Stimulated activated CD8-positive, alpha-beta memory T cell treated with anti-CD3 and anti-CD28 coated beads, Interleukin-7, amount 100 ng/mL, for 4 hours (primary cell): ENCODE measurements at places on chromosomes 5 and 9.

DNA sequence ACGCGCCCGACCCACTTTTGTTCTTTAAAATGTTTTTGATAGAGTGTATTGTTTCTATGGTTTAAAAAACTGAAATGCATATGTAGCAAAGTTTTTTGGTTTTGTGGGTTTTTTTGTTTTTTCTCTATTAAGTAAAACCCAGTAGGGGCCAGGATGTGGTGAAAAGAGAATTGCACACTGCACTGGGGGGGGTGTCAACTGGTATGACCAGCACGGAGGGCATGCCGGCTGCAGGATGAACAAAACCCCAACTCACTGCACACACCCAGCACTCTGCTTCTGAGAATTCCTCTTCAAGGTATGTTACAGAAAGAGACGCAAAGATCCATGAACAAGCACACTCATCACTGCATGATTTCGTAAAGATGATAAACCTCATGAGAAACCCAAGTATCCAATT, 75.0 kb downstream of the STK10 start:
- peak; percentile 54 for DNase-seq

DNA sequence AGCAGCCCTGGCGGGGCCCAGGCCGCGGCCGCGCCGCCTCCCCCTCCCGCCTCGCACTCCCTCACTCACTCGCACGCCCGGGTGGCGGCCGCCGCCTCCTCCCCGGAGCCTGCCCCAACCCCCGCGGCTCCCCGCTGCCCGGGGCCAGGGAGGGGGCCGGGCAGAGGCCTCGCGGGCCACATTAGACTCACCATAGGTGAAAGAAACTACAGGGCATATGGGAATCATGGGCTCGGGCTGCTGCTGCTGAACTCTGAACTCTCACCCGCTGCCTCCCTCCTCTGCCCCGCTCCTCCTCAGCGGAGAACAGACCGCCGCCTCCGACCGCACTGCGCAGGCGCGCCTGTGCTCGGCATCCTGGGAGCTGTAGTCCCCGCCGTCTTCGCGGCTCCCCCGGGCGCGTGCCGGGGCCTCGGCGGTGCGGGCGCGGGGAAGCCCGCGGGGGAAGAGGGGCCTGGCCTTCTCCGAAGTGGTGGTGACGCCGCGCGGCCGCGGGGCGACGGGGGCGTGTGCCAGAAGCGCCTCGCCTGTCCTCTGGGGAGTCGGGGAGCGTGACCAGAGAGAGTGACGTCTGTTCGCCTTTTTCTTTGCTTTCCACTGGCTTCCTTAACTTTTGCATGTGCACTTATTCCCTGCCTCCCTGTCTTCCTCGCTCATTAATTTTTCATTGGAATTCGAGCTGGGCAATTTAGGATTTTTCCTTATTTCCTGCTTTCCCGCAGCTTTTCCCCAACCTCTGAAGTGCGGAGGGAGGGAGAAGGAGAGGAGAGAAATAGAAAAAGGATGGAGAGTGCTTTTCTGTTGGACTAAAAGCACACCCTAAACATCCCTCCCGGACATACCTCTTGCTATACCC, at the start of gene ZFR:
ZFR (minus strand) TSS at position 310 of the 856 bp plus-strand sequence; CDS start at position 228, 82 bp downstream.
- peak; percentile 95 for DNase-seq

DNA sequence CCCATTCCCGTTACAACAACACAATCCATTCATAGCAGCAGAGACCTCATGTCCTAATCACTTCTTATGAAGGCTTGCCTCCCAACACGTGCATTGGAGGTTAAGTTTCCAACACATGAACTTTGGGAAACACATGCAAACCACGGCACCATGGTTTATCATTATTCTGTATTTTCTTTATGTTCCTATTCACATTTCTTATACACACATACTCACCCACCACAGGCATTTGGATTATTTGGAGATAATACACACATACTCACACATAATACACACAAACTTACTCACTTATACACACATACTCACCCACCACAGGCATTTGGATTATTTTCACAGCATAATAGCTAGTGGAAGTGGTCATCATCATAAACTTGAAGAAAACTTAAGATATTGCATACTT, 75.6 kb downstream of the C7 start:
- DNase-seq = no peak

GRCh38 chr5:113195251-113195650, 218.7 kb downstream of the DCP2 start:
- no peak for DNase-seq

DNA sequence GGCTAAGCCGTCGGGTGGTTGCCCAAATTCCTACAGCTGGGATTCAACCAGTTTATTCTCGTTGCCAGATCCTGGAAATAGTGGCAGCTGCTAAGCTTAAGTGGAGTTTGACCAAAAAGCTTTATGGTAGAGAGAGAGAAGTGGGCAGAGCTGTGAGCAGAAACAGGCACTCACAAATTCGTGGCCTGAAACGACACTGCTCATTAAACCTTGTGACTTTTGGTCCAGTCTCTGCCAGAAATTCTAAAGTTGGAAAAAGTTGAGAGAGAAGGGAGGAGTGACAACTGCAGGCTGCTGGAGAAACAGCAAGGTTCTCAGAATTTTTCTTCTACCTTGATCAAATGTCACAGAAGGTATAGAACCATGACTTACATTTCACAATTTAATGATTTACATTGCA, 131.5 kb downstream of the MTX3 start:
- DNase-seq = no peak

DNA sequence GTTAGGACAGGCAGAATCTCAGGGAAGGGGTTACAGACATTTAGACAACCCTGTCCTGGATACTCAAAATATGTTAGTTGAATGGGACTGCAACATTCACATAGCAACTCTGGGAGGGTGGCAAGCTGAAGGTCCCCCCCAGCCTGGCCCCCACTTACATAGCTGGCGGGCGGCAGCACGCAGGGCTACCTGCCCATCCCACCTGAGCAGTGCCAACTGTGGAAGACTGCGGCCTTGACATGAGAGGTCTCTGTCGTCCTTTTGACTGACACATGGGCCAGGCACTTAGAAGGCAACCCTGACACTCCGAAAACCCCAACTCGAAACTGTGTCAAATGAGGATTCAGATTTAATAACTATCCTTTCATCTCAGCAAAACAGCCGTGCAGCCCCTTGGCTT, 16.5 kb downstream of the PAX5 start:
- no peak for DNase-seq

DNA sequence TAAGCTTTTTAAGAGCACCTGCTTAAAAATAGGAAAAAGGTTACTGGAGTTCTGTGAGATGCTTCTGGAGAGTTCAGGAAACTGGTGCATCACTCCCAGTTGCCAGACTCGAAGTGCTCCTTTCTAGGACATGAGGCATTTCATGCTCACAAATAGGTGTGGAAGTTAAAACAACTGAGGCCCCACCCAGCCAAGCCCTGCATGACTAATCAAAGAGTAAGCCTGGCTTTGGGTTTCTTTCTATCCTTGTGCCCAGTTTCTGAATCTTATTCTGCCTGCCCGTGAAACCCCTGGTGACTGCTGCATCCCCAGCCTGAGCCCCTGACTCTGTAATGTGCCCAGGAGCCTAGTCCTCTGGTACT, 7.7 kb downstream of the SPINK9 start:
- no peak for DNase-seq

DNA sequence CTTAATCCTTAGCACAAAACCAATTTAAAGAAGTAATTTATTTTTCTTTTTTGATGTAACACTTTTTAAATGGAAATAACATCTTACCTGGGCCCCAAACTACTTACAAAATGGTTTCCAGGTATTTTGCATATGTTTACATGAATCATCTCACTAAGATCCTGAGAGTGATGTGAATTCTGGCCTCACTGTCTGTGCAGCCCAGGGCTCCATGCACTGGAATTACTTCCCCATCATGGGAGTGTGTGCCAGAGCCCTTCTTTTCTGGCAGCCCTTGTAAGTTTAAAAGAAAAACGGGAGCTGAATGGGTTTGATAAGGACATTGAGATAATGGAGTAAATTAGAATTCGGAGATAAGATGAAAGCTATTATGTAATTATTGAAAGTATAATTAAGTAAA, 12.2 kb upstream of the F2R start:
- DNase-seq = no peak

GRCh38 chr9:125405938-125406809, 144.5 kb downstream of the GAPVD1 start:
- no peak for DNase-seq

DNA sequence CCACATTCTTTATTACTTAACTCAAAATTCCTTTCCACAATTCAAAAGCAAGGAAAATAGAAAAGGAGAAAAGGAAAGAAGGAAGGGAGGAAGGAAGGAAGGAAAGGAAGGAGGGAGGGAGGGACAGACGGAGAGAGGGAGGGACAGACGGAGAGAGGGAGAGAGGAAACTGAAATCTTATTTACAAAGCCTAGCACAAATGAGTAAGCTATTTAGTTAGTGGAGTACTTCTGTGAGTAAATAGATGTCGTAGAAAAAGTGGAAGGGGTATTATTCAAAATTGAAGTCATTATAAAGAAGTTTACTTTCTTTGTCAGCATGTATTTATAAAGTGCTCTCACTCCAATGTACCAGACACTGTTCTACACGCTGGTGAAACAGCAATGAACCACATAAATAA, 177.9 kb downstream of the CETN3 start:
- DNase-seq = no peak

DNA sequence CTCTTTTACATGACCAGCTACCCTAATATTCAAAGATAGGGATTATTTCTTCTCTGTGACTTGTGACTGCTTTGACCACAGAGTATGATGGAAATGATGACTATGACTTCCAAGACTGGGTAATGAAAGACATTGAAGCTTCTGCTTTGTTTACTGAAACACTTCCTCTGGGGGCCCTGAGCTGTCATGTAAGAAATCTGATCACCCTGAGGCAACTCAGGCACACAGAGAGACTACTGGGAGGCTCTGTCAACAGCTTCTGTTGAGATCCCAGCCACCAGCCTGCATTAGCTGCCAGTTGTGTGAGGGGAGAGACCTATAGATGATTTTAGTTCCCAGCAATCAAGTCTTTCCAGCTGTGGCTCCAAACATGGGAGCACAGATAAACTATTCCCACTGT, 76.5 kb downstream of the KCTD16 start:
- no peak for DNase-seq

GRCh38 chr9:87445646-87446045, 52.0 kb upstream of the DAPK1 start:
- DNase-seq = no peak

GRCh38 chr9:119349351-119349825, 19.8 kb downstream of the BRINP1 start:
- no peak for DNase-seq

GRCh38 chr5:97476852-97477534, 293.9 kb upstream of the RIOK2 start:
- DNase-seq = no peak

GRCh38 chr5:150642567-150642927, 2.1 kb downstream of the SYNPO start:
- DNase-seq = no peak

GRCh38 chr5:150158170-150158949, 2.7 kb upstream of the PDGFRB start:
- no peak for DNase-seq

DNA sequence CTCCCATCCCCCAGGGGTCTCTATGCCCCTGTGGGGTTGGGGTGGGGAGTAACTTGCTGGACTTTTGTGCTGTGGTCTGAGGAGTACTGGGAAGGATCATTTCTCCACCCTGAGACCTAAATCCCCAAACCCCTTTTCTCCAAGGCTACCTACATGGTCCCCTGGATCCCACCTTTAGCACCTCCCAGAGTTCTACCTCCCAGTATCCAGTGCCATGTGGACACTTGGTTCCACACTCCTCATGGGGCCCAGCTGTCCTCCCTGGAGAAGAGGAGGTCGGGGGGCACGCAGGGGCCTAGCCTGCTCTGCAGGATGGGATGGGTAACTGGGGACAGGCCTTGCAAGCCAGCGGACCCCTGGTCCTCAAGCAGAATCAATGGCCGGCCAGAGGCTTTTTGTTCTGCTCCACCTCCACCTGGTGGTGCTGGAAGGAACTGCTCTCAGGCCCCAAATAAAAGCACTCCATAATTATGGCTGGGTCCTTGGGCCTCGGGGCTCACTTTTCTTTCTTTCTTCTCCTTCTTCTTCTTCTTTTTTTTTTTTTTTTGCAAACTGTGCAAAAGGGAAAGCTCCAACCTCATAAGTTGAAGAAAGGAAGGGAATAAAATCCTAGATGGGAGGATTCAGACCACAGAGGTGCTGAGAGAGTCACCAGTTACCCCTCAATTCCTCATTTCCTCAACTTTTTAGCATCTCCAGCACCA, 68.4 kb downstream of the PSD2 start:
- peak; percentile 31 for DNase-seq

DNA sequence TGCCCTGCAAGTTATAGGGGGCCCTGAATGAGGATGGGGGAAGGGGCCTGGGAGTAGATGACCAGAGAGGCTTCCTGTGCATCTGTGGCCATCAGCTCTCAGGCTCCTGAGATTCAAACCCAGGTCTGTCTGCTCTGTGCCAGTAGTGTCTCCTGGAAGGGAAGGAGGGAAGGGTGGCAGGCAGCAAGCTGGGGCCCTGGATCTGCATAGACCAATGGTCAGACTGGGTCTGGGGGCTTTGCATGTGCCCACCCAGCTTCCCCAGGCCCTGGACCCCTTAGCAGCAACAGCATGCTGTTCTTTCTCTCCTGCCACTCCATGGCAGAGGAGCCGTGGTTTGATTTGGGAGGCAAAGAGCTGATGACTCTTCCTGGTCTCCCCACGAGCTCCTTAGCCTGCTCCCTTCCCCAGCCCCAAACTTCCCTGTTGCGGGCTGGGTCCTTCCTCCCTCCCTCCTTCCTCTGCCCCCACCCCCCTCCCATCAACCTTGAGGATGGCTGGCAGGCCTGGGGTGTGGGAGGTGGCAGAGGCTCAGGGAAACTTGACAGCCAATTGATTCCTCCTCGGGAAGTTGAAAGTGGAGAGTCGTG, 31.6 kb downstream of the DAB2IP start:
- no peak for DNase-seq

- no peak for DNase-seq
Measured at GRCh38 chr9:89863837-89864236, 259.0 kb downstream of the GADD45G start.

- DNase-seq = no peak
Measured at GRCh38 chr9:109604131-109604530, 106.0 kb upstream of the PTPN3 start.

- no peak for DNase-seq
Measured at GRCh38 chr5:31962351-31962751, 211.8 kb downstream of the GOLPH3 start.

DNA sequence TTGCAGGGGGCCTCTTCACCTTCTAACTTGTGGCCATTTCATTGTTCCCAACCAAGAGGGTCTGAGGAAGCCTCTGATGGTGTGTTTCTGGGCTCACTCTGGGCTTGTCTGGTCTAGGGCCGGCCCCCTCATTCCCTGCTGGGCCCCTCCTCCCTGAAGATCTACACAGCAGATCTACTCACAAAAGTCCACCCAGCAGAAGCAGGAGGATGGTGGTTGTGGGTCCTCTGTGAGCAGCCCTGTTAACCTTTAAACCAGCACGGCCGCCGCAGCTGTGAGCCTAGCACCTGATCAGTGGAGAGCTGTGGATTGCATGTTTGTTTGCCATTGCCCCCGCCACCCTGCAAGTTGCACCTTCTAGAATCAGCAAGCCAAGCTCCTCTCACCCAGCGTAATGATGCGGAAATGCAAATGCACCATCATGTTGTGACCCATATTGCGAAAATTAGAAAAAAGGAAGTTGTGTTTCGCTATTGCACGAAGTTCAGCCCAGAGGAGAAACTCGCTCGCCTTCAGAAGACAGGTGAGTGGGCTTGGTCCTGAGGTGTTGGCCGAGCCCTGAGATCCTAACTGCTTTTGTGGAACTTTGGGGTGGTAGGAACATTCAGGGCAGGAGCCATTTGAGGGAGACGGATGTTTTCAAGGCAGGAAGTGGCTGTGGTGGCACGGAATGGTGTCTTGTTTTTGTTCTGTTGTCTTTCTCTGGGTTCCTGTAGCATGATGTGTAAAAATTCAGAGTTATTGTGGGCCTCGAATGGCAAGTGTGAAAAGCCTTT, 16.7 kb downstream of the FGD3 start:
- peak; percentile 57 for DNase-seq

GRCh38 chr9:137959641-137960411, 82.2 kb downstream of the CACNA1B start:
- no peak for DNase-seq
